Stimulated activated CD4-positive, alpha-beta T cell treated with anti-CD3 and anti-CD28 coated beads, TNF-alpha, amount 100 ng/mL, for 1 hour (primary cell): ENCODE measurements at places on chromosomes 7 and 10.
A peak's percentile ranks its signal among the peaks of the same experiment; 100 is the strongest.

DNA sequence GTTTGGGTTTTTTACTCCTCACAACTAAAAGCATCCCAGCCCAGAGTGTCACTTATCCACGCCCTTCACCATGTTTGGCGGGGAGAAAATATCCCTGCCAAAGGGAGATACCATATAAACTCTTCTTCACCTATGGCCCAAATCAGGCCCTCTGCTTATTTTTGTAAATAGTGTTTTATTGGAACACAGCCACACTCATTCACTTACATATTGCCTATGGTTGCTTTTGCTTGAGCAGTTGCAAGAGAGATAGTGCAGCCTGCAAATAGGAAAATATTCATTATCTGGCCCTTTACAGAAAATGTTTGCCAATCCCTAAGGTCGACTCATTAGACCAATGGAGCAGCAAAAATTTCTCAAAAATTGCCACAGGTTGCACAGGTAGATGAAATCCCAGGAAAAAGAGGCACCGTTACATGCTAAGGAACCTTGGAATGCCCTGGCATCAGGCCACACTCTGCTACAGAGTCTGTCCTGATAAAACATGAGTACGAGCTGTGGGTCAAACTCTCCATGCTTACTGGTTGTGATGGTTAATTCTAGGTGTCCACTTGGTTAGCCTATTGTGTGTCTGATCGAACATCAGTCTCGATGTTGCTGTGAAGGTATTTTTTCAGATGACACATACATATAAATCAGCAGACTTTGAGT lies 7.9 kb upstream of the RASSF4 start:
- DNase-seq: no peak

DNA sequence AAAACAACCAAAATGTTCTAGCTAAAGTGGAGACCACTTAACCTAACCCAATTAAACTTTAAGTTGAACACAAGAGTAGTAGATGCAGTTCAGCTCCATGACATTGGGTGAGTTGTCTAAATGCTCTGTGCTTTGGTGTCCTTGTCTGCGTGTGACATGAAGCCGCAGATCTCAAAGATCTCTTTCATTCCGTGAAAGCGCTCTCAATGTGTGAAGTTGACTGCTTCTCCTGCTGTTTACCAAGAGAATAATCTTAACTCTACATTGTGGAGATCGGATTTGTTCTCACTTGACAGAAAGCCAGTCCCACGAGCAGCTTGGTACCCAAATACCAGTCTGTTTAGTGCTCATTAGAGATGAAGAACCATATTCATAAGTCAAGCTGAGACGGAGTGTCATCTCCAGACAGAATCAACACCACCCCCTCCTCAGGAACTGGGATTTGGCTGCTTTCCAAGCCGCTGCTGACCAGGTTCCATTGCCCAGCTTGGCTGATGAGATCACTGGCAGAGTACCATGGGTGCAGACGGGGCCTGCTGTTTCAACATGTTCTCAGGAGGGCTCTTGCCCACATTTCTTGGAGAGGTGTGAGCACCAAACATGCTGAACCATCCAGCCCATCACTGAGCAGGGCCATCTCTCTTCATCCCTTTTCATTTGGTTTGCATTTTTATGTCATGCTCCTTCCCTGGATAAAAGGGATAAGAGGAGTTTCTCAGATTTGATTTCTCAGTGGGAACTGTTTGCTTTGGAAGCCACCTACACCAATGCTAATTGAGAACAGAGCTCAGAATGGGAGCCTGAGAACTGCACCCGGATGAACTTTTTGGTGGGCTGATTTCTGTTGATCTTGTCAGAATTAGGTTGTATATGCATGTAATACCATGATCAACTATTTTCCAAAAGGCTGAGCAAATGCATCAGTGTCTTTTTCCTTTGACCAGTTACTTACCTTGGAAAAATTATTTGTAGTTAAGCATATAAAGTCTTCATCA lies 95.8 kb upstream of the AGBL3 start:
- DNase-seq: no peak

DNA sequence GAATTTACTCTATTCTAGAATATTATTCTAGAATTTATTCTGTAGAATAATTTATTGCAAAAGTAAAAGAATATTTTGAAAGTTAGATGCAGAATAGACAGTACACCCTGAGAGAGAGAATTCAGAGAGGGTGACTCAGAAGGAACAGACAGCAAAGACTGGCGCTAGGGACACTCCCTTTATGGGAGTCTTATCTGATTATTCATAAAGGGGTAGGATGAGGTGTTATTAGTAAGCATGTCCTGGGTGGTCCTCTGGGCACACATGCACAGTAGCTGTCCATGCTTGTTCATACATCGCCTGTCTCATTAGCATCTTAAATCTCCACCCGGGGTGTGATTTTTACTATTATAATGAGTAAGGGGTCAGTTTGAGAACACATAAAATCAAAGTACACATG lies 100.1 kb downstream of the XPNPEP1 start:
- no peak for DNase-seq

DNA sequence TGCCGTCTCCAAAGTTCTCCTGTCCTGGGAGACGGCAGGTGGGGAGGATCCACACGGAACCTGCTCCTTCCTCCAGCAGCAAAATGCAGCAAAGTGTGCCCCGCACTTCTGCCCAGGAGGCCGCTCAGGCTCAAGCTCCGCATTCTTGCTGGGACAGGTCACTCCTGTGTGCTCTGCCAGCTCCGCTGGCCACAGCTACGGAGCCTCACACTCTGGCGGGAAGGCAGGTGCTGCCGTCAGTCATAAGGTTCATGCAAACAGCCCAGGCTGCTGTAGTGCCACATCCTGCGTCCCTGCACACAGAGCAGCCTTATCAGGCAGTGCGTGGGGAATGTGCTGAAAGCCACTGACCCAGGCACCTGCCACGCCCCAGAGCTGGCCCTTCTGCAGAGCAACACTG lies 22.4 kb downstream of the ADGRA1 start:
- DNase-seq: no peak

DNA sequence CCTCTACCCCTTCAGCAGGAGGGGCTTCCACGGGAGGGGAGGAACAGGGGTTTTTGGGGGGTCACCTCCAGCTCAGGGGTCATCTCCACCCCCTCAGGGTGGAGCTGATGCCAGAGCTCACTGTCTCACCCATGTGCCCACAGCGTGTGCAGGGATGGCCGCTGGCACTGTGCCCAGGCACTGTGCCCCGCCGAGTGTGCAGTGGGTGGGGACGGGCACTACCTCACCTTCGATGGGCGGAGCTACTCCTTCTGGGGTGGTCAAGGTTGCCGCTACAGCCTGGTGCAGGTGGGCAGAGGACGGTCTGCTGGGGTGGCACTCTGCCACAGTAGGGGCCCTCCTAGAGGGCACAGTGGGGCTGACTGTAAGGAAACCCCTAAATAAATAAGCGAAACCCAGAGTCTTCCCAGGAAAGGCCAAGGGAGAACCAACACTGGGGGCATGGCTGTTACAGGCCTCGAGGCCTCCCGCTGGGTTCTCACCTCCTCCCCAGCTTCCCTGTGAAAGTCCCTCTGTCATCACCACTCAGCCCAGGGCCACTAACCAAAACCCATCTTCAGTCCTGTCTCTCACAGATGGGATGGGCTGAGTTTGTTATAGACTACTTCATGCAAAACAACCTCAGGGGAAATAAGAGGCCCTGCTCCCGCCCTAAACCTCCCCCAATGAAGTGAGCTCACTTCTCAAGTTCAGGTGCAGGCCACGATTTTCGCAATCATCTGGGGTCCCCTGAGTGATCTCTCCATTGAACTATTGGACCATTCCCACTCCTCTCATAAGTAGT lies 7.4 kb upstream of the ZNF467 start:
- DNase-seq: no peak

DNA sequence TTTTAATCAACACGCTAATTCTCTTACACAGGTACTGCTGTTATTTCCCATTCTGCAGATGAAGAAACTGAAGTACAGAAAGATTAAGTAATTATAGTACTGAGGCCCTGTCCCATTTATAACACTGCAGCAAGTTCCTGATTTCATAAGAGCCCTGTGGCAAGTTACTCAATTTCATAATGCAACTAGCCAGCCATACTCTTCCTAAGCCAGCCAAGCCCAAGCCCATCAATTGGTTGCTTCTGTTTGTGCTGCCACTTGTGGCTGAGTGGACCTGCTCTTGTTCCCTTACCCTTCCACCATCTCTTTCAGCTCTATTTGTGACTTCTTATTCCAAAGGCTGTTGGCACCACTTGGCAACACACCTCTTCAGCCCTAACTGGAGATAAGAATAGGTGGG lies 19.7 kb upstream of the PRPF18 start:
- DNase-seq: no peak

GRCh38 chr7:22726345-22726906 lies 574 bp upstream of the IL6 start:
- peak; percentile 3 for DNase-seq

GRCh38 chr7:70034999-70035398 lies 436.7 kb downstream of the AUTS2 start:
- no peak for DNase-seq

GRCh38 chr10:101095550-101096213 lies 33.9 kb downstream of the KAZALD1 start:
- peak; percentile 31 for DNase-seq

GRCh38 chr7:108455551-108455997 lies 662 bp downstream of the NRCAM start:
- DNase-seq: no peak

DNA sequence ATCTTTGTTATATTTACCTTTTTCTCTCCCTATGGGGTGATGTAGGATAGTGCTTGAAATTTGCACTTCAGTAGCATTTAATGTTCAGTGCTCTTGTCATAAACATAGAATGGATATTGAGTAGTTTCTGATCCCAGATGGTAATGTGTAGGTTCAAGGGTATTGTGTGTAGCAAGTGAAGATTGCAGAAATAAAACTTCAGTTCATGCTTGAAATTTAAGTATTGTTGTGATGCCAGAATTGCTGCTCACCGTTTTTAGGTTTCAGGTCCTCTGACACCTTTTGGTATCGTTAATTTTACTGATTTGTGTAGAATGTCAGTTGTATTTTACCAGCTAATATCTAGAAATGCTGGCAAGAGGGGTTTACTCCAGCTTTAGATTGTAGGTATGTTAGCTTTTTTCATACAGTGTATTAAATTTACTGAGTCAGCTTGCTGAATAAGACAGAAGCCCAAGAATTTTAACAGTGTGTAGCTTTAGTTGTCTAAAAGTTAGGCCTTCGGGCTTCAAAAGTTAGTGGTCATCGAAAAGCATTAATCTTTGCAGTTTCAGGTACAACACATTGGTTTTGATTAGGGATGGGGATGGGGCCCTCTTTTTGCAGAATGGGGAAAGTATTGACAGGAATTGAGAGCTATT lies 1.9 kb downstream of the PTEN start:
- no peak for DNase-seq

DNA sequence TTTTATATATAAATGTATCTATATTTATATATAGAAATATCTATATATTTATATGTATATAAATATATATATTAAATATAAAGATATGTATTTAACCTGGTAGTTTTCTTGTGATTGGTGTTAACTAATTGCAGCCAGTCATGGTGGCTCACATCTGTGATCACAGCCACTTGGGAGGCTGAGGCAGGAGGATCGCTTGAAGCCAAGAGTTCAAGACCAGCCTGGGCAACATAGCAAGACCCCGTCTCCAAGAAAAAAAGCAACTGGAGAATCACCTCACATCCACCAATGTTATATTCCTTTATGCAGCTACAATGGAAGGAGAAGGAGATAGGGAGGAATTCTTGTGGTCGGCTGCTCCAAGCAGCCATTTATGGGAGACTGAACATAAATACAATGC lies 224.9 kb downstream of the BAMBI start:
- no peak for DNase-seq

DNA sequence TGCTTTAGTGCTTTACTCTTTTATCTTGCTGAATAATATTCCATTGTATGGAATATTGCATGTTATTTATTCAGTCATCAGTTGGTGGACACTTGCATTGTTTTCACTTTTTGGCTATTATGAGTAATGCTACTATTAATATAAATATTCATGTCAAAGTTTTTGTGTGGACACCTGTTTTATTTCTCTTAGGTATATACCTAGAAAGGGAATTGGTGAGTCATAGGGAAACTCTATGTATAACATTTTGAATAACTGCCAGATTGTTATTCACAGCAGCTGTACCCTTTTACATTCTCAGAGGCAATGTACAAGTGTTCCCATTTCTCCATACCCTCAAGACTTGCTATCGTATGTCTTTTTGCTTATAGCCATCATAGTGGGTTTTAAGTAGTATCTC lies 268.7 kb downstream of the SEMA3A start:
- DNase-seq: no peak

DNA sequence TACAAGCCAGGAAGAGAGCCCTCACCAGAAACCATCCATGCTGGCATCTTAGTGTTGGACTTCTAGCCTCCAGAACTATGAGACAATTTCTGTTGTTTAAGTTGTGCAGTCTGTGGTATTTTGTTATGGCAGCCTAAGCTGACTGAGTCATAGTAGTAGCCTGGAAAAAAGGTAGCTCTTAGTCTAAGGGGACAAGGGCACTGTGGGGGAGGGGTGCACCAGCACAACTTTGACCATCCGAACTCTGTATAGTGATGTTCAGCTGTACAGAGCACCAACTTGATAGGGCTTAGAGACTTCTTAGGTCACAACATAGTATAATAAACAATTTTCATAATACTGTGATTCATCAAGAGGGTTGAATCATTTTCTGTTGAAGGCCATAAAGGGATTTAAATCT lies 14.3 kb downstream of the EIF4EBP2 start:
- no peak for DNase-seq

- DNase-seq: no peak
Observed at GRCh38 chr7:133117452-133117851, 35.6 kb upstream of the CHCHD3 start.

DNA sequence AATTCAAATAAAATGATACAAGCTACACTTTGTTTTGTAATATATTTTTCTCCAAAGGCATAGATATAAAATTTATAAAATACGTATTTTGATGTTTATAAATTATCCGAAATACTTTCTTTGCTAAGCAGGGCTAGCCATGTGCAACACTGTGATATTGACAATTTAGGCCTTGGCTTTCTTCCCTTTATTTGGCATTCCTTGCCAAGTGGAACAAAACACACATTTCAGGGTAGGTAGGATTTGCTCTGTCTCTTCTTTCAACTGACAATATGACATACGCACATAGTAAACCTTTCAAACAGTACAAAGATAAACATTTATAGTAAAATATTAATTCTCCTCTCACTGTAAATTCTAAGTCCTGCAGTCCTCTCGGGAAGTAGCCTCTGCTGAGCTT lies 103.3 kb upstream of the POT1 start:
- no peak for DNase-seq

- no peak for DNase-seq
Observed at GRCh38 chr10:80540136-80540535, 2.4 kb downstream of the SH2D4B start.

- DNase-seq: no peak
Observed at GRCh38 chr10:108204528-108205305, 1040.2 kb upstream of the SORCS1 start.
